Lower leg skin (tissue), 4 donors: ENCODE measurements at places on chromosomes 7 and 10. TPM values are rescaled to one million over a fixed set of nuclear protein-coding genes. Genes with fewer than 3 reads are reported as not detected.

DNA sequence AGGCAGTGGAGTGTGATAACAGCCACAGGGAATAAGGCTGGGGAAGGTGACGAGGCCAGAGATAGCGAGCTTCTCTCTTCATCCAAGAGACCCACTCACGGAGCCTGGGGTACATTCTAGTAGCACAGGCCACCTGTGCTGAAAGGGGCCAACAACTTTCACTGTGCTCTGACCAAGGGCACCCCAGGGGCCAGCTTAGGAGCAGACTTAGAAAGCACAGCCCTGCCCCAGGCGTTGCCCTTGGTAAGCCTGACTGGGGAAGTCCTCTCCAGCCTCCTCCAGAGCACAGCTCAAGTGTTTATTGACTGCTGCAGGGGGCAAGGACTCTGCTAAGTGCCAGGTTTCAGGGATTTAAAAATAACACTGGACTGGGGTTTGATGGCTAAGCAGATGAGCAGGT lies 44.7 kb downstream of the EBF3 start:
- DNase-seq = no peak

GRCh38 chr7:108099713-108100112 lies 30.4 kb downstream of the LAMB4 start:
- DNase-seq = no peak

- DNase-seq = no peak
These were observed 108.2 kb downstream of the HIP1 start for GRCh38 chr7:75630549-75630948.

- DNase-seq = no peak
These were observed 168.9 kb upstream of the SH2B2 start for GRCh38 chr7:102117743-102118142.

- no peak for DNase-seq
These were observed 217.1 kb downstream of the GALNT17 start for GRCh38 chr7:71348821-71349681.

DNA sequence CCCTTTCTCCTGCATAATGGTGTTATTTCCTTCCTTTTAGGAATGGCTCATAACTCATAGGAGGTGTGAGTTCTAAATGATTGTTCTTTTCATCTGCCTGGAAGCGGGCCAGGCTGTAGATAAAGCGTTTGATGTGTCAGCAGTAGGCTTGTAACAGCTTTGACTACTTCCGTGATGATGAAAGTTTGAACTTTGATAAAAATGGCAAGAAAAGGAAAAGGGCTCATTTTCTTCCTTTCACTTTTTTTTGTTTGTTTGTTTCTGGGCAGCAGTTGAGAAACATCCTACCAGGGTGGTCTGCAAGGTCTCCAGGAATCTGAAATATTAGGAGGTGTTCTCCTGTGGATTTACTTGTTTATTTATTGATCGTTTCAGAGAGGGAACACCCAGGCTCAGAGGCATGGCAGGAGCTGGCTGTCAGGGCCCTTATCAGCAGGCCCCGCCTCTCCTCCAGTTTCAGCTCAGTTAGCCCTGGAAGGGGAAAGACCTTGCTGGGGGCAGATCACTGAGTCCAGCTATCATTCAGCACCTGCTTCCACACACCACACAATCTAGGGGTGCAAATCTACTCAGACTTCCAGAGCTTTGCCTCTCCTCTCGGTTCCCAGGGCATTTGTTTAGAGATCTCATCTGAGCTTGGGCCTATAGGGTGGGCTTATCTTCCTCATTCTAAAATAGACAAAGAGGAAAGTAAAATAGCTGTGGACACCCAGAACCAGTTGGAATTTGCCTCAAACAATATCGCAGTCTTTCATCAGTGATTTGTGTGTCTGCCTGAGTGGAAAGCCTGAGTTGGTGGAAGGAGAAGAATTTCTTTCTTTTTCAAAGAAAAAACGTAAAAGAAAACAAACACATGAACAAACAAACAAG lies 130.9 kb downstream of the BMPER start:
- no peak for DNase-seq

- DNase-seq = no peak
These were observed 172.7 kb downstream of the NEURL1 start for GRCh38 chr10:103666087-103666761.

GRCh38 chr7:8286118-8286517 lies 24.2 kb upstream of the ICA1 start:
- DNase-seq = no peak

DNA sequence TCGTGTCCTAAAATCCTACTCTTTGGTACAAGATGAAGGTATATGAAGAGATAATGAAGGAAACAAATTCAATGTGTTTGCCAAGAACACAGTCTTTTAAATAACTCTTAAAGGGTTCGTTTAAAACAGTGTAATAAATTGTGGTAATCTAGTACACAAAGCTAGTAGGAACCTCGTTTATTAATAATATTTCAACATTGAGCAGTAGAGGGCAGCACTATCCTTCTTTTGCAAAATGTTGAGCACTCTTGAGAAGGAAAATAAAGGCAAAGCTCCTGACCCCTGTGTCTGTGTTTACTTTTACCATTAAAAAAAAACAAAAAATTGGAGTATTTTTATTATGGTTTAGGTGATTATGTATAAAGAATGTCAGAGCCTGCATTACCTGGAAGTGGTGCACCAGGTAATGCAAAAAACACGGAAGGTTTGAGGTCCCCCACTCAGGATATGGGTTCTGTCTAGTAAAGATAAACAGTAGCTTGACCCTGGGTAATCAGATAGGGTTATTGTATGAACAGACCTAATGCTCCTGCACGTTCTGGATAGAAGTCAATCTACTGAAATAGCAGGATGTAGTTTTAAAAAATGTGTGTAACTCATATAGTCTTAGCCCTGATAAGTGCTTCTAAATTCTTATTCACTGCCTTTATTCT lies 5.7 kb upstream of the GOT1 start:
- no peak for DNase-seq

GRCh38 chr7:30984359-30985107 lies 20.8 kb downstream of the GHRHR start:
- peak; percentile 74 for DNase-seq

DNA sequence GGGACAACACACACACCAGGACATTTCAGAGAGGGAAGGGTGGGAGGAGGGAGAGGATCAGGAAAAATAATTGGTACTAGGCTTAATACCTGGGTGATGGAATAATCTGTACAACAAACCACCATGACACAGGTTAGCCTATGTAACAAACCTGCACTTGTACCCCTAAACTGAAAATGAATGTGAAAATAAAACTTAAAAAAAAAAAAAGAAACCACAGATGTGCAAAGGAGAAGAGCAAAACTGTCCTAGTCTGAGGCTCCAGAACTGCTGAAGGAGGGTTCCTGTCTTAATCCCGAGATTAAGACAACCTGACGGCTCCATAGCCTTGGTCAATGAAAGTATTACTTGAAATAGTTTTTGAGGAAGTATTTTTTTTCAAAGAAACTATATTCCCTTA lies 423.0 kb downstream of the NEBL start:
- no peak for DNase-seq

GRCh38 chr7:120307991-120308545 lies 35.1 kb downstream of the KCND2 start:
- no peak for DNase-seq

DNA sequence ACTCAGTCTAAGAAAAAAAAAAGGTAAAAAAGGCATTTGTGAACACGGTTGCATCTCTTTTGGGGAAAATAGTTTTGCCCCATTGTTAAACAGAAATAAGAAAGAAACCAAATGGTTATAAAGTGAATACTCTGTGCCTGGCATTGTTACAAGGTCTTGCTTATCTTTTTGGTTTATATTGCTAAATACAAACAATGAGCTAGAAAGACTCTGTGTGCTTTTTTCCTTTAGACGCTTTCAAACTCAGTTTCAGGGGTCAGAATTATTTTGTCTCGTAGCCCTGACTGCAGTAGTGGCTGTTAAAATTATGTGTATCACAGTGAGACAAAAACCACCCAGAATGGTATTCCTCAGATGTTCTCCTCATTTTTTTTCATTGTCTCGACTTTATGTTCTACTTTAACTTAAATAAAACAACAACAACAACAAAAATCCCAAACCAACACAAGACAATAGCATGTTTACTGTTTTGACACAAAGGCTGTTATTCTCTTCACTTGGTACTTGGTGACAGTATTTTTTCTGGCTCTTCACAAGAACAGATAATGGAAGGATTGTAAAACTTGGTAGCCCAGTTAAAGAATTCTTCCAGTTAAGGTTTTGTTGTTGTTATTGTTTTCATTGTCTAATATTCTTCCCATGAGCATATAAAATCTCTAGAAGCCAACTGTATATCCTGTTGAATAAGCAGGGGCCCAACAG lies 190.1 kb downstream of the PLXDC2 start:
- no peak for DNase-seq

DNA sequence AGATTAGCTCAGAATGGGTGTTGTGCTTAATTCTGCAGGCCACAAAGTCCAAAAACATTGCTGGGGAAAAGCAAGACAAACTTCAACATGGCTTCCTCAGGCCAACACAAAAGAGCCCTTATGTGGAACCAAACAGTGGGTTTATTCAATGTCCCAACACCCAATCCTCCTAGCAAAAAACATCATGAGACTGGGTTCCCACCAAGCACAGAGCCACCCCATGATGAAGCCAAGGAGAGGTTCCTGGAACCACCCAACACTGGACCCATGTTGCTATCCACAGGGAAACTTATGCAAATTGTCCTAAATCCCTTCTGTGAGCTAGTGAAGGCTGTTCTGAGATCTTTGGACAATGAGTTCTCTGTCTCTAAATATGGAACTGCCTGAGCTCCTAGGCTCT lies 24.0 kb downstream of the SLC25A13 start:
- DNase-seq = no peak

DNA sequence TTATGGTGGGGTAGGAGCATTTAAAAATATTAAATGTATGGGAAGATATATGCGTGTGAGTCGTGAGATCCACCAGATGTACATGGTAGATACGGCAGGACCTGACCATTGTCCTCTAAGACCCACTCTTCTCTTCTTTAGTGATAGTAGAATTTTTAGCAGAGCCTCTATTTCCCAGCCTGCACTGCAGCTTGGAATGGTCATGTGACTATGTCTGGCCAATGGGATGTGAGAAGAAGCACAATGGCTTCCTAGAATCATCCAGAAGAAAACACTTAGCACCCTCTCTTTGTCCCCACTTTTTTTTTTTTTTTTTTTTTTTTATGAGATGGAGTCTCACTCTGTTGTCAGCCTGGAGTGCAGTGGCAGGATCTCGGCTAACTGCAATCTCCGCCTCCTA lies 86.6 kb upstream of the CYTH3 start:
- DNase-seq = no peak

GRCh38 chr7:40839881-40840280 lies 705.1 kb downstream of the SUGCT start:
- DNase-seq = no peak

DNA sequence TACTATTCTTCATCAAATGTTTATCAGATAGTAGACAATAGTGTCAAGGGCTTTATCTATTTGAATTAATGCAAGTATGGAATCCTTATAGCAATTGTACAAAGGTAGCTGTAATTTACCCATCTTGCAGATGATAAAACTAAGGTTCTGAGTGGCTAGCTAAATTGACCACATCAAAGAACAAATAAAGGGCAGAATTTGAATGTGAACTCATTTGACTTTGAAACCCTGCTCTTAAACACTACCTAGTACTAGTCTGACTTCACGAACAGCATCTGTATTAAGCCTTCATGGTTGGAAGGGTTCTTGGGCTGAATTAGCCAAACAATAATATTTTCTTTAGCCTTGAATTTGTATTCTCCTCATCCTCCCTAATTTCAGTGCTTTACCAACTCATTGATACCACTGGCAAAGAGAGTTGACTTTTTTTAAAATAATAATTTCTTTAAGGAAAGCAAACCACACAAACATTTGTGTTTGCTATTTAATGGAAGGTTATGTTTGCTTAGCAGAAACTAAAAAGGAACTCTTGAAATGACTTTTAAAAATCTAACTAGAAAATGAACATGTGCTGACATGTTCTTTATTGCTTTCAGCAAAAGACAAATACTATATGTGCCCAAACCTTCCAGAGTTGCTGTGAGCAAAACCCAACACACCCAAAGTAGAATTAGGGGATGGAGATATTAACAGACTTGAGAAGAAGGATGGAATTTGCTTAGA lies 322.6 kb downstream of the RNLS start:
- no peak for DNase-seq

GRCh38 chr10:16751244-16751643 lies 66.0 kb downstream of the RSU1 start:
- DNase-seq = no peak

Gene GPR15LG
- 19.1 TPM for total RNA-seq

Gene GNAT3
- not detected for total RNA-seq

Gene LHFPL3
- not detected for total RNA-seq

Gene LRRC4
- total RNA-seq = 0.74 TPM

Gene SAMD8
- 20.6 TPM for total RNA-seq

Gene RAB19
- total RNA-seq = 1.5 TPM

Gene PNLIPRP1
- not detected for total RNA-seq

Gene TFPI2
- 4.2 TPM for total RNA-seq

Gene TAS2R3
- total RNA-seq = 2.2 TPM

Gene TIAL1
- 61.7 TPM for total RNA-seq
